Activated CD8-positive, alpha-beta memory T cell treated with anti-CD3 and anti-CD28 coated beads for 4 hours (primary cell): ENCODE measurements at places on chromosomes 13 and 19.

- DNase-seq = no peak
Measured at GRCh38 chr13:30965380-30965779, 32.9 kb downstream of the TEX26 start.

- DNase-seq = no peak
Measured at GRCh38 chr13:111493468-111493867, 173.0 kb downstream of the TEX29 start.

- no peak for DNase-seq
Measured at GRCh38 chr19:1449467-1450442, at the start of gene APC2. APC2 (plus strand) TSS chr19:1450121; CDS start chr19:1453002, 2,881 bp downstream.

GRCh38 chr19:21317821-21318220 lies 11.4 kb downstream of the ZNF708 start:
- no peak for DNase-seq

GRCh38 chr13:110118106-110118505 lies 188.9 kb downstream of the COL4A1 start:
- DNase-seq = no peak

GRCh38 chr19:4068047-4068966 lies 1.6 kb upstream of the ZBTB7A start:
- DNase-seq = no peak

GRCh38 chr13:26019881-26020870 lies 31.6 kb downstream of the SHISA2 start:
- no peak for DNase-seq

- DNase-seq = no peak
Measured at GRCh38 chr13:53783471-53783870, 754.9 kb downstream of the OLFM4 start.

DNA sequence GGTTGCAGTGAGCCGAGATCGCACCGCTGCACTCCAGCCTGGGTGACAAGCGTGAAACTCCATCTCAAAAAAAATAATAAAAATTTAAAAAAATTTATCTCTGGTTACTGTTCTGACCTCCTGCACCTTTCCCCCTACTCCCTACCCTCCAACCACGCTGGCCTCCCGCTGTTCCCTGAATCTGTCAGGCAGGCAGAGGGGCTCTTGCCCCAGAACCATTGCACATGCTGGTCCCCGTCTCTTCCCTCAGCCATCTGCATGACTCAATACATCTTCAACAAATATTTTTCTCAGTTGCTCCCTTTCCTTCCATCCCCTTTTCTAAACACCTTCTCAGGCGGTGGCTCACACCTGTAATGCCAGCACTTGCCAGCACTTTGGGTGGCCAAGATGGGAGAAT lies 1.1 kb upstream of the FAM187B start:
- no peak for DNase-seq

DNA sequence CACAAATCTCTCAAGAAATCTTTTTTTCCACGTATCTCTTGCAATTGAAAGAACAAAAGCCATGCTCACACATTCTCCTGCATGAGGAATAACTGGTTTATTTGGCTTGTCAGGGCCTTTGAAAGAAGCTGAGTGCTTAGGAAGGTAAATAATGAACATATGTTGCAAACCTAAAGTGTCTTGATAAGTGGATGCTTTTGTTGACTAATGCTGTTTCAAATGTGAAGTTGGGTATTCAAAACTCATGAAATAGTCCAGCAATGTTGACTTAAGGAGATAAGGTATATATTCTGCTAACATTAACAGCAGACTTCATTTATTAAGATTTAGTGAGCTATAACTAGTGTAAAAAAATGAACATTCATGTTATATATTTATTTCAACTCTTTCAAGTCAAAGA lies 1792.7 kb upstream of the MIR17HG start:
- no peak for DNase-seq

- no peak for DNase-seq
Measured at GRCh38 chr13:72834601-72835000, 52.7 kb downstream of the PIBF1 start.

DNA sequence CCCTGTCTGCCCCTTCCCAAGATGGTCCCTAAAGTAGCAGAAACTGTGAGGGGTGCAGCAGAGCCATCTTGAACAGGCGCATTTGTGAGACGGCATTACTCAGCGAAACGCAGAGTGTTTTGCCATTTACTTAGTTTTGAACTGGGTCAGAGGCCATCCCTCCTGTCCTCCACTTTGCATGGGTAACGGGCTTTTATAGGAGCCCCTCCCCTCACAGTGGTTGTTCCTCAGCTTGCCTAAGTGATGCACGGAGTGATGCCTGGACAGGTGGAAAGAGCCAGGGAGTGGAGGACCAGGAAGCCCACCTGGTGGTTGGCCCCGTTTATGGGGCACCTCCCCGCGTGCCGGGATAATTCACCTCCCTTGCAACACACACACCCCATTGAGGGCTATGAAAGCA lies 68.0 kb upstream of the C1QTNF9 start:
- no peak for DNase-seq

DNA sequence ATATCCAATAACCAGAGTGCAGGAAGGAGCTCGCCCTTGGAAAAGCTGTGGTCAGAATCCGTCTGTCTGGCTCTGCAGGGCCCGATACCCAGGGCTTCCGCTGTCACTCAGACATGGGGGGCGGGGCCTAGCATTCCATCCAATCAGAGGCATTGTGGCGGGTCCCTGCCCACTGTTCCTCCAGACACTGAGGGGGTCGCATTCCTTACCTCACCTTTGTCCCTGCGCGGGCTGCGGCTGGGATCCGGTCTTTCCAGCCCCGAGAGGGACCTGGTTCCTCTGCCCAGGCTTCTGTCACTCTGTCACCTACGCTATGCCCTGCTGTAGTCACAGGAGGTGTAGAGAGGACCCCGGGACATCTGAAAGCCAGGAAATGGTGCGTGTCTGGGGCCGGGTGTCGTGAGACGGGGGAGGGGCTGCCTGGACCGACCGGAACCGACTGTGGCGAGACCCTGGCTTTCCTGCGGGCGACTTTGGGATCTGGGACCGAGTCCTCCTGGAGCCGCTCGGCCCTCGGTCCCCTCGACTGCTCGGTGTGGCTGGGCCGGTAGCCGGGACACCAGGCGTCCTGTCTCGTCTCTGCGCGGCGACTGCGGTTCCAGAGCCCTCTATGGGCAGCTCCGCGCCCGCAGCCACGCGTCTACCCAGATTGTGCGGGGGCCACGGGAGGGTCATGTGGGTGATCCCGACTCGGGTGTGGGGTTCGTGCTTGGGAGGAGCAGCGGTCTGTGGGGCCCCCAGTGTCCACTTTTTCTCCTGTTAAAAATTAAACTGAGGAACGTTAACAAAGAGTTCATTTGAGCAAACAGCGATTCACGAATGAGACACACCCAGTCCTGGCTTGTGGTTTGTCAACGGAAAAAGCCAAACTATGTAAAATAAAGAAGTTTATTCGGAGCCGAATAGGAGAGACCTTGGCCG lies at the start of gene ZNF69:
Gene ZNF69 (plus strand): TSS at position 172 of the 921 bp plus-strand sequence. CDS start 142 bp downstream, at position 314.
- peak; percentile 20 for DNase-seq
